HEK293T (cell line): ENCODE measurements at places on chromosomes 4 and X.

DNA sequence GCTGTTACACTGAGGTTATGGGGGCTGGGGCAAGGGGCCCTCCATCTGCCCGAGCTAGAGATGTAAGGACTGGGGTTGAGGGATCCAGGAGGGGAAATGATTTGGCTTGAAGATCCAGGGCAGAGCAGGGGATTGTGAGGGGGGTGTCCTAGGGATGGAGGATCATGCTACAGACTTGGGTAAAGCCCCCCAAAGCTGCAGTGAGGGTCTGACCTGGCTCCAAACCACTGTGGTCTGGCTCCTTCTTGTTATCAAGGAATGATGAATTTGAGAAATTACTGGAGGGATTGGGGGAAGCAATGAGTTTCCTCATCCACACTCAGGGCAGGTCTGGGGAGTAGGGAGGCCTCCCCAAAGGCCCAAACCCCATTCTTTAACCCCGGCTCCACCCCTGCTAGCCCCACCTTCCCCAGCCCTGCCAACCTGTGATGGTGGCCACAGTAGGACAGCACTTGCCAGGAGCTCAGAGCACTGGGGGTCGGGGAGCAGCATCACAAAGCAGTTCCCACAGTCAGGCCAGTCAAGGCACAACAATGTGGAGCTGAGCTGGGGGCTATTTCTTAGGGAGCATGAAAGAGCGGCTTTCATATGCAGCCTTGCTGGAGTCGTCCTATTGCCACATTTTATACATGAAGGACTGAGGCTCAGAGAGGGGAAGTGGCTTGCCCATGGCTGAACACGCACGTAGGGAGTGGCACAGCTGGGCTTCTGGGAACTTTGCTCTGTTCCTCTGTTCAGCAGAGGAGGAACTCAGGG lies 165.5 kb downstream of the EFNB1 start:
- peak; percentile 3 for DNase-seq

DNA sequence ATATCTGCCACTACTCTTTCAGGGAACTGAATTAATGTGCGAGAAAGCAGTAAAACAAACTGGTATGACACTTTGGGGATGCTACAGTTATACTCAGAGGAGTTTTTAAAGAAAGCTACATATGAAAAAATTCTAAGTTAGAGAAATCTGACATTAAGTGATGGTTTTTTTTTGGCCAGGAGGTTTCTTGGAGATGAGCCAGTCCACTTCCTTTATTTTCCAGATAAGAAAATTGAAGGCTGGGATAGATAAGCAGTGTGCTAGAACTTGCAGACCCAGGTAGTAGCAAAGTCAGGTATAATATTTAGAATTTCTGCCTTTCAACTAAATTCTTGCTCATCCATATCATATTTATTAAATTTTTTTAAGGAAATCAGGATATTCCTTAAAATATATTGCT lies 106.8 kb downstream of the FAT4 start:
- DNase-seq, result no peak

- DNase-seq, result no peak
These were observed 17.2 kb upstream of the HPGDS start for GRCh38 chr4:94359838-94360237.

GRCh38 chr4:19776929-19777328 lies 474.8 kb upstream of the SLIT2 start:
- no peak for DNase-seq

- peak; percentile 58 for DNase-seq
These were observed 1.4 kb downstream of the RPS6KA3 start for GRCh38 chrX:20265221-20265725.
